Substantia nigra (tissue), 51 donors: ENCODE measurements at places on chromosomes 3 and 15.

DNA sequence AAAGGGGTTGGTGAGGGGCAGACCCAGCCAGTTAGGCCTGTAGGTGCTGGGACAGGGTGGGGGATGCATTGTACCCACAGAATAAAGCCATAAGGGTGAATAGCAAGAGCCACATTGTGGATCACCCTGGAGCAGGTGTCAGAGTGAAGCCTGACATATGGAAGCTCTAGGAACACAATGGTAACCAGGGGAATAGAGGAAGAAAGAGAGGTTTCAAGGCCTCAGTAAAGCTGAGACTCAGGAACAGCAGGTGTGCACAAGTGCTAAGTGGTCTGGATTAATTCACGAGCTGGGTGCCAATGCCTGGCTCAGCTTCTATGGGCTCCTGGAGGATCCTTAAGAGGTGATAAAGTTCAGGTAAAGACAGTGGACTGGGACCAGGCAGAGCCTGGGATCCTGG, 323.7 kb upstream of the CTNNB1 start:
- no peak for DNase-seq

DNA sequence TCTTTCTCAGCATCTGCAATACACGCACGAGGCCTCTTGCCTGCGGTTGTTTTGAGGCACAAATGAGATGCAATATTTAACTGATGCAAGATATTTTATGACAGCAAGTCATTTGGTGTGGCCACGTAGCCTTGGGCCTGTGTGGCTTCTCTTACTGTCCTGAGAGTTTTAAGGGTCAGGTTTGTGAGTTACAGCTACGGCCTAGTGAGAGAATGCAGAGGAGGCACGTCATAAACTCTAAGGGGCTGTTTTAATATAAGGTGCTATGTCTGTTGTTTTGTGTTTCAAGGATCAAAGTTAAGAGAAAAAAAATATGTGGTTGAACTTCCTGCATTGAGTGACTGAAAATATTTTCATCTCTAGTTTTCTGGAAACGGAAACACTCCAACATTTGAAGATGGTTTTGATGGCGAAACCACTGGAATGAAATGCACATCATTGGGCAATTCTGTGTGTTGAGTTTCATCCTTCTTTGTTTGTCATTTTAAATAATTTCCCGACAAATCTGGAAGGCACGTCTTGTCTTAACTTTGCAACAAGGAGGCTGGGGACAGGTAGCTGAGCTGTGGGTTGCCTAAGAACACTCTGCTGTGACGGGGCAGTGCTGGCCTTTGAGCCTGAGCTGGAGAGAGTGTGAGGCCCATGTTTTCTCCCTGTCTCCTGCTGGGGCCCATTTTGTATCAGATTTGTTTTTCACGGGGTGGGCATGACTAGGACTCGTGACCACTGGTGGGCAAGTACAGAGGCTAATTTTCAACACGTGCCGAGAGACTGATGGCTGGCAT, 5.1 kb downstream of the APBA2 start:
- DNase-seq: no peak

DNA sequence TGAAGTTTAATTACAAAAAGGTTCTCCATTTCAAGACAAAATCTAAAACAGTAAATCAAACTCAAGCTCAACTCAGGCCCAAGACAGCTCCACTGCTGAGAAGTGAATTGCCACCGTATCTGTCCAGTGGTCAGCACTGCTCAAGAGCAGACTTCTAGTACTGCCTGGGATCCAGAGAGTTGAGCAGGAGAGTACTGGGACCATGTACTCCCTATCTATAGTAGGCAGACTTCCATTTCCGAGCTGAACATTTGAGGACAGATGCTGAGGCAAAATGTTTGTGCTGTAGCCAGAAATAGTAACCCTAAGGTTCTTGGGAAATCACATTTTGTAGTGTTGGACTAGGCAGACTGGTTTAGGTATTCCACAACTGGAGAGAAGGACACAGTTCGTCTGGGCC, 44.1 kb downstream of the MRPL3 start:
- DNase-seq: no peak

- no peak for DNase-seq
Measured at GRCh38 chr3:127077505-127078064, 94.7 kb downstream of the PLXNA1 start.

DNA sequence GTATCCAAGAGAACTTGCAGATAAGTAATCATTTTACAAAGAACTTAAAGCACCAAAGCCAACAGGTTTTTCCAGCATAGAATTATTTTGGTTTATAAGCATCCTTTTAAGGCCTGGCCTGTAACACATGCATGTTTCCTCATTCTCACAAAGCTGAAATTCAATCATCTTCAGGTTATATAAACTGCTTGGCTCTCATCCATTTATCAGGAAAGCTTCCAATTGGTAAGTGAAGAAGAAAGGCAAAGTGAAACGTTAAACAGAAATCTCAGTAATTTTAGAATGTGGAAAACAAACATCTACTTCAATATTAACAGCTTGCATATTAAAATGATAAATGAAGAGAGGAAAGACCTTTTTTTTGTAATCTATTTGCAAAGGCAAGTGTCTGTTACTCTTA, 1.6 kb downstream of the SERP1 start:
- DNase-seq: no peak

DNA sequence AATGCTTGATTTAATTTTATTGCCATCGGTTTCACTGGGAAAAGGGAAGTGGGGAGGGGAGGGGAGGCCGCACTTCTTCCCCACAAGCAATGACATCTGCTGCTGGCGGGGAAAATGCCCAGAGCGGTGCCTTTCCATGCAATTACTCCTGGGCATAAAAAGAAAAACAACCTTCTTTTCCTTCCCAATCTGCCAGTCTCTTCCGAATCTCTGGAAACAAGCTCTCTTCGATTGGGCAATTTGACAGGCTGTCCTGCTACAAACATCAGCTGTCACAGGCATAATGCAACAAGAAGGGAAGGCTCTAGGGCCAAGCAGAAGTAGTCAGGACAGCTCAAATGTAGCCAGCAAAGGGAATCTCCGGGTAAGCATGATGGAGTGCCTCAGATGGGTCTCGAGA, 93.4 kb upstream of the STRIT1 start:
- DNase-seq: no peak

DNA sequence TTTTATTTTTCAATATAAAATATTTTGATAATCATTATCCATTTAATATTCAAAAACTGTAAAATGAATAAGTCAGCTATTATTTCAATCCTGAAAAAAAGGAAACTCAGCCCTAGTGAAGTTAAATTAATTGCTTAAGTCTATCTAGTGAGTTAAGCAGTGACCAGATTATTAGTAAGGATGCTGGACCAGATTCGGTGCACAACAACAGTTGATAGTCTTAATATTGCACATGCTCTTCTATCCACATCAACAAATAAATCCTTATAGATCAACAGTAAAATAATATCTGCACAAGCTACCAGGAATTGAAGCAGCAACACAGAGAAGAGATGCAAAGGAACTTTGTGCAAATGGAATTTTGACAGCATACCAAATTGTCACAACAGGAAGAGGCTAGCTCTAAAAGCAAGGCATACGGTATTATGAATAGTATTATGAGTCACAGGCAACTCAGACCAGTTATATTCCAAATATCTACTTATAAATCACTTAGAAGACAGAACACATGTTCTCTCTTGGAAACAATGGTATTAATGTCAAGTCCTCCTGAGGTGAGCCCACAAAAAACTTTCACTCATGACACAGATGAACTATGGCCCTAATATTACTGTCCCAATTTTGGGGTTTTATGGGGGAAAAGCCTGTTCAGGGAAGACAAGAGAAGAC, 24.9 kb downstream of the VPS13C start:
- DNase-seq: no peak

GRCh38 chr3:98395101-98395500, 4.6 kb downstream of the OR5K3 start:
- DNase-seq: no peak

DNA sequence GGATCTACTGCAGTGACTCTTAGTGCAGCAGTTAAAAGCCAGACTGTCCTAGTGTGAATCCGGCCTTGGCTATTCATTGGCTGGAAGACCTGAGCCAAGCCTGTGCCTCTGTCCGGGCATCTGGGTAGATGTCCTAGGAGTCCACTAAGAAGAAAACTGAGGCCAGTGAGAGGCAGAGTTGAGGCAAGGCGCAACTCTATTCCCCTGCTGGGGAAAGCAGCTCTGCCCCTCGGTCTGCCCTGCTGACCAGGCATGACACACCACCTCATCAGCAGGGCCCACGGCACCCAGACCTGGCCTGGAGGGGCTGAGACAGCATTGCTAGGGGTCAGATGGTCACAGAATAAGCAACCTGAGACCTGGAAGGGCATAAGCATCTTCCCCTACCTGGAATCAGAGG, 46.7 kb upstream of the ABHD2 start:
- no peak for DNase-seq

DNA sequence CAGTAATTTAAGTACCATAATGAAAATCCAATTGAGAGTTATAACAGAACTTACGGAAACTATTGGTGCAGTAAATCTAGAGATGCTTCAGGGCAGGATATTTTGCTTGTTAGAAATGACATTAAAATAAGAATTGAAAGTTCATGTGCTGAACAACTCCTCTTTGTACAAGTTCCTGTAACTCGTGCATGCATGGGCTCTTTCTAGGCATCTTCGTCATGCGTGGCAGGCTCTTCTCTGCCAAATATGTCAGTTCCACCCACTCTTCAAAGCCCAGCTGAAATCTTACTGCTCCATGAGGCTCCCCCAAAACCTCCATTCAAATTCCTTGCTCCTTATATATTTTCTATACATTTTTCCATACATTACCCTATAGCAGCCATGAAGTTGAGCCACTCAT, 48.7 kb downstream of the FBN1 start:
- no peak for DNase-seq

- DNase-seq: no peak
Measured at GRCh38 chr3:142211034-142211433, 14.4 kb downstream of the GK5 start.

DNA sequence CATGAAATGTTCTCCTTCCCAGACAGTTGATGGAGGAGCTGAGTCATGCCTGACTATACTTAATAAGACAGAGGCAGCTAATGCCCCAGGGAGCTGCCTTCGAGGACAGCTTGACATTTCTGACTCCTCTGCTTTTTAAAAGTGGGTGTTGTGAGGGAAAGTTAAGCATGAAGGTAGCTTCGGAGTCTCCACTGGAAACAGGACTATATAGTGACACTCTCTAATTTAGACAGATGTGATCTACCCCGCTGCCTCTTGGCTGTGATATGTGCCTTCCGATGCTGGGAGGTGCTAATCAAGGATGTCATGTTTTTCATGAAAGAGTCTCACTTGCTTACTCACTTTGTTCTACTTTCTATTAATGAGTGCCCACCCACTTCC, 72.7 kb downstream of the IL1RAP start:
- no peak for DNase-seq

DNA sequence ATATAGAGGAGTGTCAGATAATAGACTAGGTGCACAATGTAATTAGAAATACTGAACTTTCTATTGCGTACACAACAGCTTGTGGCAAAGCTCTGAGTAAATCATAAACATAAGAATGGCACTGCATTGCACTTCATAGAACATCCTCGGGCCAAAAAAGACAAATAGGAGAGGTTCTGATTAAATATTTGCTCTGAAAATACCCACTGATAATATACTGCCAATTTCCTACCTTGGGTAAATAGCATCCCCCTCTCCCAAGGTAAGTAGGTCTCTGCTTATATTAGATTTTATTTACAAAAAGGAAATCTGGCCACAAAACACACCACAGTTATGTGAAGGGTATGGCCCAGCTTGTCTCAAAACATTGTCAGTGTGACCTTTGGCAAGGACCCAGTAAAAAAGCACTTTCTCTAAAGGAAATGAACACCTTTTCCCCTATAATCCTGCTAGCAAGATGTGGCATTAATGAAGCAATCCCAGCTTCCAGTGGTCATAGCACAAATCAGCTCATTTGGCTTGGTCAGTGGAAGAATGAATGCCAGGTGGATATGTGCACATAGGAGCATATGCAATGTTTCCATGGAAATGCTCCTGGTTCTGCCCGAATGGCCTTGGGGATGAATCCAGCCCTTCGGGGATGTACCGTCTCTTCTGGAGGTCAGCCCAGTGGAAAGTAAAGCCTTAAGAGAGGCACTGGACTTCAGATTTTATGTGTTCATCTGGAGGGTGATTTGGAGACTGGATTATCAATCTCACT, 315.9 kb downstream of the LSAMP start:
- DNase-seq: no peak

DNA sequence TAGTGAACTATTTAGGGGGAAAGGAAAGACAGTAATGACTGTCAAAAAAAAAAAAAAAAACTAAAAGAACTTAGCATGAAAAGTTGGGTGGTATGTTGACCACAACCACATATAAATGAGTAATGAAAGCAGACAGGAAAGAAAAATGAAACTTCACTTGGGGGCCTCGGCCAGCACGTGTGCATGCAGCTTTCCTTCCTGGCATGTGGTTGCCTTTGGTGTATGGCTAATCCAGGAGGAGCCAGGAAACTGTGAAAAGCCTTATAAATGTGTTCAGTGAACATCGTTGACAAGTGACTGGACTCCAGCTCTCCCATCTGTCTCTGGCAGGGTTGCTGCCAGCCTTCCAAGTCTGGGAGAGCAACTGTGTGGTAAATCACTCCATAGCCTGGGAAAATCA, 195.1 kb downstream of the DTWD1 start:
- no peak for DNase-seq

DNA sequence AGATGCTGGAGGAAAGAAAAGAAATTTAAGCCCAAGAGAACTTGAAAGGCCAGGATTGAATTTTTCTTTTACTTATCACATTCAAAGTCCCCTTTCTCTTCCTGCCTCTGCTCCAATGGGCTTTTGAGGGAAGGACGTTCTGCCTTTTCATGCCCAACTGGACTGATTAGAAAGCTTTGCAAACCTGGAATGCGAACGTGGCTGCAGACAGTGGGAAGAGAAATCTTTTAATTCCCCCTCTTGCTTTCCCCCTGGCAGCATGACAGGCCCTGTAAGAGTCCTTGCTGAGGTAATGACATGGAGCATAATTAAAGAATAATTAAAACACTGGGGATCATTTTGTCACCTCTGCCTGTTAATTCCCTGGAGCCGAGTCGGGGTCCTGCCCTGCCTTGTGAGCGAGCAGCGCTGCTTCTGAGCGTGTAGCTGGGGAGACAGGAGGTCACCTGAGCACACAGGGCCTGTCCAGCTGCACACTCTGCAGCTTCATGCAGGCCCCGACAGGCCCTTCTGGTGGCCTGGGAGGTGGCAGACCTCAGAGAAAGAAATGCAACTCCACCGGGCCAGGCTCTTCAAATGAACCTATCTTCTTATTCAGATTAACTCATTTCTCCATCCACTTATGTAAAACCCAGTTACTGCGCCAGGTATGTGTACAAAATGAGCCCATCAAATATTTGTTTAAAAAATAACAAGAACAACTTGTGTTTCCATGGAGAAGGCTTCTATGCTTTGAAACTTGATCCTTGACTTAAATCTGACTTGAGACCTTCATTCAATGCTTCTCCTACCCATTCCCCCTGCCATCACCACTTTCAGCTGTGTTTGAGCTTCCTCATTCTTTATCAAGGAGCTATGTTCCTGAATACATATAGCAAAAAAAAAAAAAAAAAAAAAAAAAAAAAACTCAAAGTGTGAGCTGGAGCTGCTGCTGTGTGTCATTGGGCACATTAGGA, 628.2 kb upstream of the CFAP20DC start:
- no peak for DNase-seq

GRCh38 chr3:53728606-53729005, 117.6 kb downstream of the CHDH start:
- no peak for DNase-seq
